ENCODE measurements at places on chromosomes 7 and 10.

DNA sequence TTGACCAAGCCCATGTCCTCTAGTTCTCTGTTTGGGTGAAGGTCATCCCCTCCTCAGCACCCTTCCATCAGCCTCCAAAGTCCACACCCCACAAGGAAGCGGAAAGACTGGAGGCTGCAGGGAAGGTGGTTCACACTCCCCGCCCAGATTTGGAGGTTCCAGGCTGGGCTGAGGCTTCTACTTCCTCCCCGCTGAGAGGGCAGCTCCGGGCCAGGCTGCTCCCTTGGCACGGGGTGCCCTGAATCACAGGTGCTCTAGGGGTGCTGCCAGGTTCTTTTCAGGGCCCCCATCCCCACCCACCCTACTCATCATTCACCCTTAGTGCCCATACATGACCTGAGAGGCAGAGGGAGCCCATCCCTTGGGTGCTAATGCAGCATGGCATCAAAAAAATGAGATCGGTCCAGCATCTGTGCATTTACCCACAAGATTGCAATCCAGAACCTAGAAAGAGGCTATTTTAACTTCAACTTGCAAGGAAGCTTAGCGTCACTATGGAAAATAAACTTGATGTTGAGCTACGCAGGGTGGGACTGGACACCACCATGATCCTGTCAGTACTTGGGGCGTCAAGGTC is 47.3 kb upstream of the ZMIZ1 start:
- no peak for DNase-seq

- DNase-seq = no peak
Measured at GRCh38 chr10:75465450-75465827, 34.0 kb downstream of the LRMDA start.

DNA sequence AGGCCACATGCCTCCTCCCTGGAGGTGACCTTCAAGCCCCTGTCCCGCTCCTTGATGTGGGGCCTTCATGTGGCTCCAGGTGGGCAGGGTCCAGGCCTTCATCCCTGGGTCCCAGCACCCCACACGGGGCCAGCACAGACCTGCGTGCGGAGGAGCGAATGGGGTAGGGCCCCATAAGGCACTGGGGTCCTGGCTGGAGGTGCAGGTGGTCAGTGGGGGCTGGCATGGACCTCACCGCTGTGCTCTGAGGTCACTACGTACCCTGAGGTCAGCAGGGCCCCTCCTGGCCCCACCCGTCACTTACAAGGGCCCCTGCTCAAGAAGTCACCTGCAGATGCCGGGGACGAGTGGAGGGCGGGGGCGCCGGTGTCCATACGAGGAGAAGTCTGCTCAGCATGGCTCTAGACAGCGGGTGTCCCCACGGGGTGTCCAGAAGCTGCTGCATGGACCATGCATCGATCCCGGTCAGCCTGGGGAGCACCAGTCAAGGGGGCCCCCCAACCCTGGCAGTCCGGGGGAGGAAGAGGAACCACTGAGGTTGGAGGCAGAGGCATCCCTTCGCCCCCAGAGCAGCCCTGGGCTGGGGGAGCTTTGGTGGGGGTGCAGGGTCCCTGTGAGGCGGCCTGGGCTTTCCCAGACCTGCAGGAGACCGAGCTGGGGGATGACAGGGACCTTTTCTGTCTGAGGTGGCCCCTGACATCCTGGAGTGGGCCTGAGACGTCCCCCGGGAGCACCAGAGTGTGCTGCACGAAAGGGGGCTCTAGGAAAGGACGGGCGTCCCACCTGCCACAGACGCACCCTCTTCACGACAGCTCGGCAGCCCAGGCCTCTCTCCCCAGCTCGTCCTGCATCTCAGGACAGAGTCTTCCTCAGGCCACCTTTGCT is 34.6 kb downstream of the UNCX start:
- DNase-seq = no peak

- no peak for DNase-seq
Measured at GRCh38 chr7:27656724-27657123, 6.0 kb downstream of the HIBADH start.

DNA sequence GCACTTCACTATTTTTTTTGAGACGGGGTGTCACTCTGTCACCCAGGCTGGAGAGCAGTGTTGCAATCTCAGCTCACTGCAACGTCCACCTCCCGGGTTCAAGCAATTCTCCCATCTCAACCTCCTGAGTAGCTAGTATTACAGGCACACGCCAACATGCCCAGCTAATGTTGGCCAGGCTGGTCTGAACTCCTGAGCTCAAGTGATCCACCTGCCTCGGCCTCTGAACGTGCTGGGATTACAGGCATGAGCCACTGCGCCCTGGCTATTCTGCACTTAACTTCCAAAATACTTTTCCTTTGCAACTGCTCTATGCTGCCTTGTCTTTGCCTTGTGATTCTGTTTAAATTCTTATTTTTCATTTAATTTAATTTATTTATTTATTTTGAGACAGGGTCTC is 67.0 kb upstream of the ZNF479 start:
- no peak for DNase-seq

- DNase-seq = no peak
Measured at GRCh38 chr10:62511656-62512055, 137.5 kb downstream of the ZNF365 start.

DNA sequence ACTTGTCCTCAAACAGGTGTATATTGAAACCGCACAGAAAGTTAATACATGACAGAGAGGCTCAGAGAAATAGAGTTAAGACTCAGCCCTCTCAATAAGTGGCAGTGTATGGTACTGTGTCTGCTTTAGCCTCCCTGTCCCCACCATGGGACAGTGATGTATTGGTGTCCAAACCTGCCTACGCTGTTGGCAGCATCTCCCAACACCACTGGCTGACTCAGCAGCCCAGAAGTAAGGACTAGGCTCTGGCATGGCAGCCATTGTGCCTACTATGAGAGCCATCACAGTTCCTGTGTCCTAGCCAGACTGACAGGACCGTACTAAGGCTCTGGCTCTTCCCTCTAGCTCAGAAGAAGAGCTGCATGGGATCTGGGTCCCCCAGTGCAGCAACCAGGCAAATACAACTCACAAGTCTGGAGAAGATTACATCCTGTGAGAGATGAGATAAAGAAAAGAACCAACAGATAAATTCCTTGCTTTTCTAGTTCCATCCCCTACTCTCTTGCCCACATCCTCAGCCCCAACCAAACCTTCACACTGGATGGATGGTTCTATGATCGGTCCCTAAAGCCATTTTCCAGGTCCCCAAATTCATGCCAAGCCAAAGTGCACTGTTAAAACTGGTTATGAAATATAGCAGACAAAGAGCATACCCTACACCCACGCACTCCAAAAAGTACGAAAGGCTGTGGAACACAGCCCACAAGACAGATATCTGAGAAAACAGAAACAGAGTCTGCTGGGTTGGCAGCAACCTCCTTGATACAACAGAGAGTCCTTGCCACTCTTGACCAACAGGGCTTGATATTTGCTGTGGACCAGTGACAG is 44.1 kb upstream of the DMTF1 start:
- DNase-seq = no peak

GRCh38 chr10:33098951-33099663 is 141.1 kb upstream of the ITGB1 start:
- no peak for DNase-seq

DNA sequence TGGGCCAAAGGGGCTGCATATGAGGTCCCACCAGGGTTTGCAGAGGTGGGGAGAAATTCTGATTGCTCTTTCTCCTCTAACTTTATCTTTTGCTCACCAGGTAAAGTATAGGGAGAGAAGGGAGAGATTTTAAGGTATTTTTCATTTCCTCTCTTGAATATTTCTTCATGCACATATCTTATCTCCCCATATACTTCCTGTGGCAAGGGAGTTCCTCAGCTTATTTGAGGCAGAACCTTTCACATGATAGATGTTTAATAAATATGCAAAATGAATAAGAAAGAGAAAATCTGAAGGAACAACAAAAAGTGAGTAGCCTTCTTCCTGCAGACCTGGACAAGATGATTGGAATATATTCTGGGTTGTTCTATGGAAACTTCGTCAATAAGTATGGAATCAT is 67.4 kb upstream of the PDCD4 start:
- DNase-seq = no peak

GRCh38 chr10:133400624-133401424 is 6.9 kb downstream of the MTG1 start:
- no peak for DNase-seq

- no peak for DNase-seq
Measured at GRCh38 chr7:125424721-125425120, 495.1 kb upstream of the POT1 start.

GRCh38 chr7:116715077-116715476 is 43.1 kb downstream of the MET start:
- no peak for DNase-seq
